EH (cell line): ENCODE measurements at places on chromosomes 1 and 21.

DNA sequence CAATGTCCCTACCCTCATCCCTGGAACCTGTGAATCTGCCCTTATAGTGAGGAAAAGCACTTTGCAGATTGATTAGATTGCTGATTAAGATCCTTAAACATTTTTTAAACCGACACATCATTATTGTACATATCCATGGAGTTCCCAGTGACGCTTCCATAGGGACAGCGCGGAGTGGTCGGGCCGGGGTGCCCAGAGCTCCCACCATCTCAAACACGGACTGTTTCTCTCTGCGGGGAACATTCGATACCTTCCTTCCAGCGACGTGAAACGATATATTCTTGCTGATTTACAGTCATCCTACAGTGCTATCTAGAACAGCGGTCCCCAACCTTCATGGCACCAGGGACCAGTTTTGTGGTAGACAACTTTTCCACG is 4.0 kb downstream of the KRTAP10-12 start:
- no peak for DNase-seq

- peak; percentile 76 for DNase-seq
Observed at GRCh38 chr1:93666613-93667384, 14.8 kb downstream of the BCAR3 start.

DNA sequence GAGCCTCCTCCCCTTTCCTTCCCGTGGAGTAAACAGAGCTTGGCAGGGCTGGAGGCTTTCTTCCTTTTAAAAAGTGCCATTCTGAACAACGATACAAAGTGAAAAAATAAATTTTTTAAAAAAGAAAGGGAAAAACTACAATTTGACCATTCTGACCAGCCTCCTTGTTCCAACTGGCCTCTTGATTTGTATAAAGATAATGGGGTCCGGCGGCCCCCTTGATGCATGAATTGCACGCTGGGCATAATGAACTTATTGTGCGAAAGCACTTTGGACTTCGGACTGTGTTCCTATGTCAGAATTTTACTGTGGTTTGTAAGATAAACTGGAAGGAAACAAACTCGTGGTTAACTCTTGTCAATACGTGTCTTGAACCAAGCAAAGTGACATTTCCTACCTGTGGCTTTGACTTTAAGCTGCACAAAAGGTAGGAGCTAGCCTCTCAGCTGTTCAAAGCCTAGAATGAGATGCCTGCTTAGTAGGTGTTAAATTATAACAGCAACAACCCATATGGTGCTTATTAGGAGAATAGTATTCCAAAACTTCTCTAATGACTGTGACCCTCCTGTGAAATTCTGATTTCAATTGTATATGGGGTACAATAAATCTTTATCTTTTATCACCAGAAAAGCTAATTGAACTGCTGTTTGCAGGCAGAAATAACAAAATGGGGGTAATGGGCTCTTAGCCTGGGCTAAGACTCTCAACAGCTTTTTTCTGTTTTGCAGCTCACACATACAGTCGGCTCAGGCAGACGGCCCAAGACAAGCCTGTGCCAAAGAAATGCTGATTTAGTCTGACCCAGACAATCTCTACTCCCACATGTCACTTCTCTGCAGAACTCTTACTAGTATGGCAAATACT is 9.3 kb downstream of the IRF2BP2 start:
- no peak for DNase-seq

GRCh38 chr1:21651214-21652042 is 17.7 kb downstream of the RAP1GAP start:
- peak; percentile 35 for DNase-seq

GRCh38 chr1:229024528-229025130 is 246.3 kb upstream of the RAB4A start:
- peak; percentile 88 for DNase-seq
